ENCODE measurements at places on chromosomes 1 and 21.

- no peak for DNase-seq
Observed at GRCh38 chr1:17828991-17829390, 73.9 kb downstream of the ACTL8 start.

DNA sequence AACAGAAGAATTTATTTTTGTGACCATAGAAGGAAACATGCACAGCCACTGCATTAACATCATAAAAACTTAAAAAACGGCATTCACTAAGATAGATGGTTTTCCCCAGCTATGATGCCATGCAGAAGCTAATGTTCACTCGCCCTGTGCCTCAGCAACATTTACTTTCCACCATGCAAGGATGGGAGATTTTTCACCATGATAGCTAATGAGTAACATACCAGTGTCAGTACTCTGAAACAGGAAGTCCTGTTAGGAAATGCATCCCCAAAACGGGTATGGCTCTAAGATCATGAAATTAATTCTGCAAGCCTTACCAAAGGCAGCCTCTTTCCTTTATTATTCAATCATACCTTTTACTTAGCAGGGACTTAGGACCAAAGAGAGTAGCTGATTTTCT lies 17.5 kb upstream of the VAMP3 start:
- no peak for DNase-seq

DNA sequence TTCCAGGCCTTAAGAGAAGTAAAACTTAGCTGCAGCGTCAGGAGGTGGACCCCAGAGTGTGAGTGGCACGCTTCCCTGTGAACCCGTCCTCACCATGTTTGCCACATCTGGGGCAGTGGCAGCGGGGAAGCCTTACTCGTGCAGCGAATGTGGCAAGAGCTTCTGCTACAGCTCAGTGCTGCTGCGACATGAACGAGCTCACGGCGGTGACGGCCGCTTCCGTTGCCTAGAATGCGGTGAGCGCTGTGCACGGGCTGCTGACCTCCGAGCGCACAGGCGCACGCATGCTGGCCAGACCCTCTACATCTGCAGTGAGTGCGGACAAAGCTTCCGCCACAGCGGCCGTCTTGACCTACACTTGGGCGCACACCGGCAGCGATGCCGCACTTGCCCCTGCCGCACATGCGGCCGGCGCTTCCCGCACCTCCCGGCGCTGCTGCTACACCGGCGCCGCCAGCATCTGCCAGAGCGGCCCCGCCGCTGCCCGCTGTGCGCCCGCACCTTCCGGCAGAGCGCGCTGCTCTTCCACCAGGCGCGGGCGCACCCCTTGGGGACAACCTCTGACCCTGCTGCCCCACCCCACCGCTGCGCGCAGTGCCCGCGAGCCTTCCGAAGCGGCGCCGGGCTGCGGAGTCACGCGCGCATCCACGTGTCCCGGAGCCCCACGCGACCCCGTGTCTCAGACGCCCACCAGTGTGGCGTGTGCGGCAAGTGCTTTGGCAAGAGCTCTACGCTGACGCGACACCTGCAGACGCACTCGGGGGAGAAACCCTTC lies 9.3 kb downstream of the ZNF672 start:
- no peak for DNase-seq

DNA sequence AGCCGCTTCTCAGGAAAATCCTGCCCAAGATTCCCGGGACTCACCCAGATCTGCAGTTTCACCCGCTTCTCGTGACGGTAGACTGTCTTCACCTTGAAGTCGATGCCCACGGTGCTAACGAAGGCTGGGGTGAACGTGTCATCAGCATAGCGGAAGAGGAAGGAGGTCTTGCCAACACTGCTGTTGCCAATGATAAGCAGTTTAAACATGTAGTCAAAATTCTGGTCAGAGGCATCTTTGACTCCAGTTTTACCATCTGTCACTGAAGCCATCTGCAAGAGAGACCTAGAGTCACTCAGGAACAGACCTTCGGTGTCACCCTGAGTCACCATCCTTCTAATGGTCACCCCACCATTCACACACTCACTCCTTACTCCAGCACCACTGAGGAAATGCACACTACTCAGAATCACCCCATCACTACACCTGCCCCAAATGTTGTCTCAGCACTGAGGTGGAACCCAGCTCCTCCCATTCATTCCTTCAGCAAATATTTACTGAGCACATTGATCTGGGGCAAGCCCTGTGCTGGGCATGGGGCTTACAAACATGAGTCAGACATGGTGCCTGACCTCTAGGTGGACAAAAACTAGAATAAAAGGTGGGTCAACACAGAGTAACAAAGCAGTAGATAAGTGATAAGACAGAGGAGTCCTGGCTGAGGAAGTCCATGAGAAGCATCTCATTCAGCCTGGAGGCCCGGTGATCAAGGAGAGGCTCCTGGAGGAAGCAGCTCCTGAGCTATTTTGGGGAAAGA lies 13.5 kb downstream of the RAB3B start:
- no peak for DNase-seq

DNA sequence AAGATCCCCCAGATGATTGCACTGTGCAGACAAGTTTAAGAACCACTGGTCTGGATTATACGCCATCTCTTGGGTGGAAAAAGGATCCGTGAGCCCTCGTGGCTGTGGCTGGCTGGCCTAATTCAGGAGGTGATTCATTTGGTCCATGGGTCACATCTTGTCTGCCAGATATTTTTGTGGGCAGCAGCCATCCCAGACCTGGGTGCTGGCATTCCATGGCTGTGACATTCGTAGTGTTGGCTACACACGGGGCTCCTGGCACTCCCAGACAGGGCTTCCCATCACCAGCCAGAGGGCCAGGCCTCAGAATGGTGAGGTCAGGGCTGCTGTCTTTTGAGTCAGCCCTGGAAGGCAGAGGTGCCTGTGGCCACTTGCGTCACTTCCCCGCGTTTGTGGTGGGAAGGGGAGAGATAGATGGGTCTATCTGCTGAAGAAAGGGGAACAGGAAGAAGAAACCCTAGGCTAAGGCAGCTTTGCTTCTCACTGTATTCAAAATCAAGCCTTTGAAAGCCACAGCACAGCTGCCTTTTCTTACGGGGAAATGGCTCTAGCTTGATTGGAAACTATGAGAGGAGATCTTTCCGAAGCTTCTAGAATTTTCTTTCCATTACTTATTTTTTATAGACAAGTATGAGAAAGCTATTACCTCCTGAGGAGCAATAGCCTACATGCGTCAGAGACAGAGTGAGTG lies 32.4 kb downstream of the EIF2D start:
- no peak for DNase-seq

GRCh38 chr1:89525169-89525855 lies 683 bp downstream of the LRRC8B start:
- DNase-seq = peak; percentile 45

GRCh38 chr1:4344065-4344732 lies 310.2 kb upstream of the AJAP1 start:
- DNase-seq = no peak

DNA sequence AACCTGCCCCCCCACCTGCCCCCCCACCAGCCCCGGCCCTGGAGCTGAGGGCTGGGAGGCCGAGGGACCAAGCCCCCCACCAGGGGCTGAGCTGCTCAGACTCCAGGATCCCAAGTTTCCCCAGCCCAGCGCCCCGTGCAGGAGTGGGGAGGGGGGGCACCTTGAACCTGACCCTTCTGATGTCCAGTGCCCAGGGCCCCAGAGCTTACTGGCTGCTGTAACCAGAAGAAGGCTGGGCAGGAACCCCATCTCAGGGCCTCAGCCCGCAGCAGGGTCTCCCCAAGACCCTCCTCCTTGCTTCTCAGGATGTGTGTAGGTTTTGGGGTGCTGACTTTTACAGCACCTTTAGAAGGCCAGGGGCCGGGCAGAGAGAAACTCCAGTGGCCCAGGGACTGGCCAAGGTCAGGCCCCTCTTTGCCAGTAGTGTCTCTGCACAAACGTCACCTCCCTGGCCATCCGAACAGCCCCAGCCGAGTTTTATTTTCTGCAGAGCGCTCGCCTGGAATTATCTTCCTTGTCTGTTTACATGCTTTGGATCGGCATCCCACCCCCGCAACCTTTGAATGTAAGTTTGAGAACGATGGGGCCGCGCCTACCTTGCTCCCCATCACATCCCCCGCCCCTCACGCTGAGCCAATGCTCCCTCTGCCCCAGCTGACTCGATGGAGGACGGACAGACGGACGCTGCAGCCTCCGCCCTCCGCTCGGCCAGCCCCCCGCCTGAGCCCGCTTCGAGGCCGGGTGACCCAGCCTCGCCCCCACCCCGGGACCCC lies 70.1 kb upstream of the CASZ1 start:
- DNase-seq = peak; percentile 65

DNA sequence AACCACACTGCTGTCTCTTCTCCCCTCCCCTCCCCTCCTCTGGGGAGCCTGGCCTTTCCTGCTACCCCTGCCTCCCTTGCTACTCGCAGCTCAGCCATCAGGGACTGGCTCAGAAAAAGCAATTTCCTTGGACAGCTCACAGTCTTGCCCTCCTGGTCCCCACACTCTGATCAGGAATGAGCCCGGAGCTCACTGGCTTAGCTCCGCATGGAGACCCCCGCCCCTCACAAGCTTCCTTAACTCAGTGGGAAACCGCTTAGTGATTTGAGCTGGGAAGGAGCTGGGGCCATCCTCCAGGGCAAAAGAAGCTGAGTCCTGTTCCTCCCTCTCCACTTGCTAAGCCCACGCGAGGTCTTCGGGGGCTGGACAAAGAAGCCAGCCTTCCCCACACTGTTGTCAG lies 70.3 kb upstream of the ACTL8 start:
- DNase-seq = peak; percentile 51

GRCh38 chr1:228082214-228082917 lies at the start of gene ARF1:
ARF1 (plus strand) TSS chr1:228082708; CDS start chr1:228097115, 14,407 bp downstream.
- DNase-seq = peak; percentile 72

DNA sequence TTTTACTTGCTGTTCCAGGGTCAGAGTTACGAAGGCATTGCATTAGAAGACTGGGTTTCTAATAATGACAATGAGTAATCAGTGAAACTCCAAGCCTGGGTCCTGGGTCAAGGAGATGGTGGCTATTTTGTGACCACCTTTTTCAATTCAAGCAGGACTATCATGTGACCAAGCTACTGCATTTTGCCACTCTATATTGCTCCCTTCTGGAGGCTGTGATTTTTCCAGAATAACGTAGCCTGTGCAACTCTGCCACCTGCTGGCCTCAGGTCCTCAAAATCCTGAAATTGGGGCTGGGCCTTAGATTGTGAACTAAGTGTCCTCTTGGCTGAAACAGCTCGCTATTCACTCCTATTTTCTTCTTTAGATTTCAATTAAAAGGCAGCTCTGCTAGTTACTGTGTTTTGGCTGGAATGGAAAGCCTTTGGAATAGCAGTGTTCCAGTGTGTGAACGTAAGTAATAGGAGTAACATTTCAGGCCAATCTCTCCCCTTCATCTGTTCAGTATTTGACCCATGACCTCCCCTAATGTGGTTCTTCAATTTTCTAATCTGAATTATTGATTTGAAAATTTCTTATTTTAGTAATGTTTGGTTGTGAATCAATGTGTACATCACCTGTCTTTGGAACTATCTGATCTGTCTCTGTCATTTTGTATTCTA lies 52.9 kb upstream of the CD46 start:
- peak; percentile 88 for DNase-seq

GRCh38 chr21:43809853-43810504 lies 20.6 kb downstream of the RRP1 start:
- DNase-seq = no peak

- DNase-seq = no peak
Observed at GRCh38 chr1:229033480-229033879, 237.4 kb upstream of the RAB4A start.

DNA sequence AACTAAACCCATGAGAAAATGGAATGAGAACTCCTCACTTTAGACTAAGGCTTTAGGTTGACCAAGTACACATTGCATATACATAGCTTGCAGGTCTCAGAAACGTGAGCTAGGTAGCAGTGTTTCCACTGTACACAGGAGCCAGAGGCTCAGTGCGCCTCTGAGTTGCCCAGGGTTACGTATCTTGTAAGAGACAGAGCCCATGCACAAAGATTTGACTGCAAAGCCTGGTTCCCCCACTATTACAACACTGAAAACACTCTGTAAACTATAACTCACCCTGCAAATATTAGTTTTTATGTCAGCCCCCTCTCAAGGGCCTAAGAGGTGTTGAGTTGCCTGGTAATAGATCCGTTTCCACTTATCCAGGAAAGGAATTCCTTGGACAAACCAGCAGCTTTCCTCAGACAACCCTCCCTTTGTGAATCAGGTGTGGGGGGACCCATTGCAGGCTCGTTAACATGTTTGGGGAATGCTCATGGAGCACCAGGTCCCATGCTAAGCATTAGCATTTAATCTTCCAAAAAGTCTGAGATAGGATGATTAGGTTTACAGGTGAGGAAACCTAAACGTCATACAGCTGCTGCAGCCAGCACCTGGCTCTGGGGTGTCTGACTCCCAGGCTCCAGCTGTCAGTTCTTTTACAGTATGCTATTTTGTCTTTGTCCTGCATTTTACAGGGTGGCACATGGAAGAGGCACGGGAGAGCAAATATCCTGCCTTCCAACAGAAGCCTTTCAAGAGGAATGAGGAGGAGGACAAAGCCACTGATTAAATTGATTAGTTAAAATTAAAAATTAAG lies 25.7 kb downstream of the TENT5C start:
- no peak for DNase-seq

GRCh38 chr1:240244968-240245628 lies 153.4 kb downstream of the FMN2 start:
- DNase-seq = no peak

DNA sequence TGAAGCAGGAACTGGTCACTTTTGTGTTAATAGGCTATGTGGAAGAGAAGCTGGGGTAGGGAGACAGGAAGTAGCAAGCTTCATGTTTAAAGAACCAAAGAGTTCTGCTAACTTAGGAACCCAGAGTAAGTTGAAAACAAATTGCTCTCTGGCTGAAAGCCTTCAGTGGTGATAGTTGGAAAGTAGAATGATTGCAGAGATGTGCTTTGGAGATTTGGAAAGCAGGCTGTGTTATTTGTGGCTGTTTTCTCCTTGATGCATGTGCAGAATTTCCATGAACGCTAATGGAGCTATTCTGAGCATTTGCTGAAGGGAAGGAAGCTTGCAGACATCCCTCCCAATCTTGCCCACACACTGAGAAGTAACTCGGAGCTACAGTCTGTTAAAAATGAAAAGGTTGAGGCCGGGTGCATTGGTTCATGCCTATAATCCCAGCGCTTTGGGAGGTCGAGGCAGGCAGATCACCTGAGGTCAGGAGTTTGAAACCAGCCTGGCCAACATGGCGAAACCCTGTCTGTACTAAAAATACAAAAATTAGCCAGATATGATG lies 45.7 kb downstream of the TCEANC2 start:
- DNase-seq = no peak

GRCh38 chr1:173414136-173414535 lies 63.0 kb upstream of the PRDX6 start:
- DNase-seq = no peak

GRCh38 chr1:204997591-204998355 lies 45.2 kb upstream of the CNTN2 start:
- DNase-seq = no peak
